ENCODE measurements at places on chromosomes 16 and 17. TPM values are rescaled to one million over a fixed set of nuclear protein-coding genes. Genes with fewer than 3 reads are reported as not detected.

- no peak overlapping the region for H3K4me3 ChIP-seq
- H3K4me1 ChIP-seq: no peaks in the 10 kb centered on the region
- H3K36me3 ChIP-seq: no peaks in the 10 kb centered on the region
- H3K27ac ChIP-seq: no peak overlapping the region
Observed at GRCh38 chr16:65312071-65312470, 190.2 kb upstream of the CDH11 start.

DNA sequence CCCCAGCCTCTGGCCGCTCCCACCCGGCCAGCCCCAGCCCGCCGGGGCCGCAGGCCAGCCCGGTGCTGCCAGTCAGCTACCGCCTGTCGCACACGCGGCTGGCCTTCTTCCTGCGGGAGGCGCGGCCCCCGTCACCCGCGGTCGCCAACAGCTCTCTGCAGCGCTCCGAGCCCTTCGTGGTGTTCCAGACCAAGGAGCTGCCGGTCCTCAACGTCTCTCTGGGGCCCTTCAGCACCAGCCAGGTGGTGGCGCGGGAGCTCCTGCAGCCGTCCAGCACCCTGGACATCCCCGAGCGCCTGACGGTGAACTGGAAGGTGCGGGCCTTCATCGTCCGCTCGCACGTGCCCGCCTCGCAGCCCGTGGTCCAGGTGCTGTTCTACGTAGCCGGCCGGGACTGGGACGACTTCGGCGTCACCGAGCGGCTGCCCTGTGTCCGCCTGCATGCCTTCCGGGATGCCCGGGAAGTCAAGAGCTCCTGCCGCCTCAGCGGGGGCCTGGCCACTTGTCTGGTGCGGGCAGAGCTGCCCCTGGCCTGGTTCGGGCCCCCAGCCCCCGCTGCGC is 46.8 kb downstream of the TMEM132E start:
- peaks cover 30% of the 10 kb centered on the region for H3K4me1 ChIP-seq
- no peak overlapping the region for H3K4me3 ChIP-seq
- peaks cover 19% of the 10 kb centered on the region for H3K36me3 ChIP-seq
- H3K27me3 ChIP-seq: peaks cover 38% of the 10 kb centered on the region
- no peak overlapping the region for H3K27ac ChIP-seq

- peaks cover 20% of the 10 kb centered on the region for H3K4me1 ChIP-seq
- no peak for DNase-seq
- no peak overlapping the region for H3K4me3 ChIP-seq
- peak overlapping the region; percentile 29 for H3K27ac ChIP-seq
Observed at GRCh38 chr16:70661918-70662641, 15.7 kb downstream of the IL34 start.

DNA sequence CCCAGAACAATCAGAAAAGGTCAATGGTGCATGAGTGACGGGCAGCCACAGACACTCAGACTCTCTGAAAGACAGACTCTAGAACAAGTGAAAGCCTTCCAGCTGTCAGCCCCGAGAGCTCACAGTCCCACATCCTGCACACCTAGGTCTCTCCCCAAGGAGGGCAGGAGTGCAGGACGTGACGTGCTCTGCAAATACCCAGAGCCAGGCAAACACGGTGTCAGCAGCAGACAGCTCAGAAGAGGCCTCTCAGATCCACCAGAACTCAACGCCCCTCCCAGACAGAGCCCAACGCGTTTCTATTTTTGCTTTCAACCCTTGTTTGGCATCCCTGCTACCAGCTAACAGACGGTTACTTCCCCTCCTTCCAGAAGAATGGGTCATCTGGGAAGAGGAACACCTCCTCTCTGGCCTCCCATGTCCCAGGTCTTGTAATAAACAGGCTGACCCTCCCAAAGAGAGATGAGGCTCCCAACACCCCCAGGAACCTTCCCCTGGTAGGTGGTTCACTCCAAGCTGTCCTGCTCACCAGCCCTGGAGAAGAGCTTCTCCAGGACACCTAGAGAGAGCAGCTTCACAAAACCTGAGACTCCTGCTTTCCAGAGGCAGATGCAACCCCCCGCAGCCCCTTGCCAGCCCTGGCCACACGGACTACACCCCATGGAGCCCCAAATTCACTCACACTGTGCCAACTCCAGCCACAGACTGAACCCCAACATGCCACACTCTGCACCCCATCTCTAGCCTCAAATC is 7.6 kb downstream of the PITPNM3 start:
- no peak for DNase-seq
- no peak overlapping the region for H3K4me3 ChIP-seq
- H3K36me3 ChIP-seq: peaks cover 18% of the 10 kb centered on the region
- H3K27me3 ChIP-seq: no peaks in the 10 kb centered on the region

GRCh38 chr17:42997390-42997983 is 732 bp upstream of the RPL27 start:
- no peak for DNase-seq
- H3K27me3 ChIP-seq: no peaks in the 10 kb centered on the region

DNA sequence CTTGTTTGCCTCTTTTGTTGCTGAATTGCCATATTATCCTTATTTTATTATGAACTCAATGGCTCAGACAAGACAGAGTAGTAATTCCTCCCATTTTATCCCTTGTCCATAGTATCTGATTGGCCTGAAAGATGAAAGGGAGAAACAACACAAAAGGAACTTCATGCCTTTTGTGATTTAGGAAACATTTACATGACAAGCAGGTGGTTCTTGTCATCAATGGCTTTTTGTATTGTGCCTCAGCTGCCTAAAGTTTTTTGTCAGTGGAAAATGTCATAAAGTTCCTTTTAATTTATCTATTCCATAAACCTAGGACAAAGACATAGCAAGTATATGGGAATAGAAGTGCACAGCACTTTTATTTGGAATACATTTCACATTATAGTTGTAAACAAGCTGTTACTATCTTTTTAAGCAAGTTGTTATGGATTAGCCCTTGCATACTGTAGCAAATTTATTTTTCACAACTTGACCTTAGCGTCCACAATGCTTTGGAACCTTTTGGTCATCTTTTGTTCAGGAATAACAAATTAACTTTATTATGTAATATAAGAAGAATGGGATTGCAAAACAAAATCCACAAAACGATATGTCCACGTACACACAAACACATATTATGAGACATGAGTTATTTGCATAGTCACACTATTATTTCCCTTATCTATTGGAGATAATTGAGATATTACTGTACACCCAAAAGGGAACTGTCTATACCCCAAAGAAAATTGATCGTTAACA is 12.4 kb upstream of the MPHOSPH6 start:
- H3K4me1 ChIP-seq: no peaks in the 10 kb centered on the region
- H3K27me3 ChIP-seq: peaks cover 2% of the 10 kb centered on the region
- H3K4me3 ChIP-seq: no peak overlapping the region

- no peak overlapping the region for H3K4me3 ChIP-seq
- peaks cover 18% of the 10 kb centered on the region for H3K36me3 ChIP-seq
- no peaks in the 10 kb centered on the region for H3K4me1 ChIP-seq
- no peak overlapping the region for H3K27ac ChIP-seq
- H3K27me3 ChIP-seq: peaks cover 2% of the 10 kb centered on the region
Observed at GRCh38 chr17:49583226-49583625, 7.6 kb downstream of the NXPH3 start.

GRCh38 chr17:64111831-64112230 is 18.1 kb downstream of the ERN1 start:
- DNase-seq: no peak
- H3K4me1 ChIP-seq: no peaks in the 10 kb centered on the region
- H3K27ac ChIP-seq: no peak overlapping the region
- H3K27me3 ChIP-seq: no peaks in the 10 kb centered on the region
- H3K36me3 ChIP-seq: no peaks in the 10 kb centered on the region

GRCh38 chr17:82648742-82649331 is 593 bp upstream of the WDR45B start:
- peak overlapping the region; percentile 44 for H3K4me3 ChIP-seq
- DNase-seq: peak; percentile 83
- H3K27ac ChIP-seq: peak overlapping the region; percentile 84

DNA sequence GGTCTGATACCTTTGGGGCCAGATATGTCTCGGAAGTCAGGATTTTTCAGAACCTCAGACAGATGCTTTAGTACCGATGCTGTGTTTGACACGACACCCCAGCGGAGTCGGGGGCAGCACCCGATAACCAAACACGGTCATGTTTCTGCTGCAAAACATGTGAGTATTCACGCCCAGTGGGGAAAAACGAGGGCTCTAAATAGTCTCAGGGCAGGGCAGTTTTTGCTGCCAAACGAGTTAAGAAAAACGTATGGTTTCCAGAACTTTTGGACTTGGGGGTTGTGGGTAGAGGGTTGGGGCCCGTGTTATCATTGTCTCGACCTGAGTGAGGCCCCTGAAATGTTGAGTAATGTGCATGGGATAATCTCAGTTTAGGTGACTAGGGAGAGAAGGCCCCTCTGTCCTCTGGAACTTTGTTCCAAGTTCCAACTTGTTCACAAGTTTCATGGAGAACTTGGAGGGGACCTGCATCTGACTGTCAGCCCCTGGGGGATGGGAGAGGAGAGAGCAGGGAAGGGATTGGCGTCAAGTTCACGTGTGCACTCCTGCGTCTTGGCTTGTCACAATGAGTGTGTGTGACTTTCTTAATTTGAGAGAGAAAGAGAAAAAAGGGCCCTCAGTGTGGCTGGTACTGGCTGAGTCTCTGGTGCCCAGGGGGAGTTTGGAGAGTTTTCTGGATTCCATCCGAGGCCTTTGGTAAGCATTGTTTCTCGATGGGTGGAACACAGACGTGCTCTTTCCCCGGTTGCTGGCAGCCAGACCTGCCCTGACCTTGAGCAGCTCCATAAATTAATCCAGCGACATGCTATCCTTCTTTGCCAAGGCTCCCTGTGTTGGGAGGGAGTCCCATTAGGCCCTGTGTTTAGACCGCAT is 83.9 kb upstream of the CIBAR2 start:
- DNase-seq: peak; percentile 79
- H3K27me3 ChIP-seq: peaks cover 3% of the 10 kb centered on the region
- H3K4me3 ChIP-seq: no peak overlapping the region
- H3K27ac ChIP-seq: peak overlapping the region; percentile 49
- peaks cover 56% of the 10 kb centered on the region for H3K4me1 ChIP-seq

- H3K27me3 ChIP-seq: peaks cover 5% of the 10 kb centered on the region
- peaks cover 11% of the 10 kb centered on the region for H3K4me1 ChIP-seq
Observed at GRCh38 chr16:88553739-88554138, 16.5 kb upstream of the ZC3H18 start.

- H3K27me3 ChIP-seq: no peaks in the 10 kb centered on the region
- DNase-seq: no peak
- no peaks in the 10 kb centered on the region for H3K4me1 ChIP-seq
- H3K4me3 ChIP-seq: no peak overlapping the region
- H3K27ac ChIP-seq: no peak overlapping the region
- no peaks in the 10 kb centered on the region for H3K36me3 ChIP-seq
Observed at GRCh38 chr16:81251871-81252270, 13.4 kb downstream of the BCO1 start.

Gene ADAMTS18
- total RNA-seq: 6.7 TPM

Gene RASD1
- total RNA-seq: 3.2 TPM

Gene APOBR
- total RNA-seq: 0.17 TPM

Gene GLIS2
- total RNA-seq: 7.7 TPM

Gene ZNF232
- total RNA-seq: 8.7 TPM

All from spinal cord (tissue), 10 donors.